Stimulated activated CD8-positive, alpha-beta memory T cell treated with anti-CD3 and anti-CD28 coated beads, Interleukin-2, amount 100 ng/mL, for 1 hour (primary cell): ENCODE measurements at places on chromosomes 12 and 14.

DNA sequence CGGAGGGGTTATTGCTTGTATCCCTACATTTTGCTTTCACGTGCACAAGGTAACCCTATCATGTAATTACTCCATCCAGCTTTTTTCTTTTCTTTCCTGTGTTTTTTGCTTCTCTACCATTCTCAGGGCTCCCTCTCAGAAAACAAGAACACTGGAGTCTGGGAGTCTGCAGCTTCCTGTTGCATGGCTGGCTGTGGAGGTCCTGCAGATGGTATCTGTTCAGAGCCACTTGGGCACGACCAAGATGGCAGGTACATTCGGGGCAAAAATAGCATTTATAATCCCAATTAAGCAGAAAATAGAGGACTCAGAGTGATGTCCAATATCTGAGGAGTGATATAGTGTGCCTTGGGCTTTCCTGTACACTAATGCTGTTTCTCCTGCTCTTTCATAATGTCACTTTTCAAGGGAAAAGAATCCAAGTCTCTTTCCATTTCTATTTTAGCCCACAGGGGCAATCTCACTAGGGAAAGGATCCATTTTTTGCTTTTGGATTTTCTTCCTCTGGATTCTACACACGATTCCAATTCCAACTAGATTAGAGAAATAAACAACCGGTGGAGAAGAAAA, 3.2 kb upstream of the NUMB start:
- DNase-seq = no peak

DNA sequence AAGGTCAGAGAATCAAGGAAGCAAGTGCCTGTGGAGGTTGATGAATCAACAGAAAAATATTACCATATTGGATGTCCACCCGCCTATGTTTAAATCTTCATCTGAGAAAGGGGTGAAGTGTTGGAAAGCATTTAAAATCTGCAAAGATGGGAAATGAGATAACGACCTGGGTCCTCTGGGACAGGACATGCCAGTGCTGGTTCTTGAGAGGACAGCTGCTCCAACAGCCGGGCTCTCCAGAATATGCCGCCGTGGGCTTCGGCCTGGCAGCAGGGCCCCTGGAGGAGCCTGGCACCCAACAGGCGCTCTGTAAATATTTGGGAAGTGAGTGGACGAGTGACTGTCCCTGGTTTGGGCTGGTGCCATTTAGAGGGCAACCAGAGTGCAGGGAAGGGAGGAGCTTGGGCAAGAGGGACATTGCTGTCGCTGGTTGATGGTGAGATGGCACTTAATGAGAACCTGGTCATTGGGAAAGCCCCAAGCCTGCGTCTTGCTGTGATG, 129.9 kb downstream of the KCNA5 start:
- DNase-seq = no peak

DNA sequence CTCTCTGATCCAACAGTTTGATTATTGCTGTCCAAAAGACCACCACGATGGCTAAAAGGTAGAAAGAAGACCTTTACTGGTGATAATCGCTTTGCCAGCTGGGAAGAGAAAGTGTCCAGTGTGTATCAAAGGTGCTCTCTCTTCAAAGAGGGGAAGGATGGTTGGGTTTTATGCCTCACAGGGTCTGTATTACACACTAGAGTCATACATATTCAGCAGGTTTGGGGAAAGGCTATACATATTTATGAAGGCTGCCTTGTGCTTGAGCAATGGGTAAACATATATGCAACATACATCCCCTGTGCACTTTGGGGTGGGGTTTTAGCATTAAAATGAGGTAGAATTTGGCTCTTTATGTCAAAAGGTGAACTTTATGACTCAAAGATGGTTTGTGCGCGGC, 18.2 kb downstream of the GPRC5D start:
- no peak for DNase-seq

DNA sequence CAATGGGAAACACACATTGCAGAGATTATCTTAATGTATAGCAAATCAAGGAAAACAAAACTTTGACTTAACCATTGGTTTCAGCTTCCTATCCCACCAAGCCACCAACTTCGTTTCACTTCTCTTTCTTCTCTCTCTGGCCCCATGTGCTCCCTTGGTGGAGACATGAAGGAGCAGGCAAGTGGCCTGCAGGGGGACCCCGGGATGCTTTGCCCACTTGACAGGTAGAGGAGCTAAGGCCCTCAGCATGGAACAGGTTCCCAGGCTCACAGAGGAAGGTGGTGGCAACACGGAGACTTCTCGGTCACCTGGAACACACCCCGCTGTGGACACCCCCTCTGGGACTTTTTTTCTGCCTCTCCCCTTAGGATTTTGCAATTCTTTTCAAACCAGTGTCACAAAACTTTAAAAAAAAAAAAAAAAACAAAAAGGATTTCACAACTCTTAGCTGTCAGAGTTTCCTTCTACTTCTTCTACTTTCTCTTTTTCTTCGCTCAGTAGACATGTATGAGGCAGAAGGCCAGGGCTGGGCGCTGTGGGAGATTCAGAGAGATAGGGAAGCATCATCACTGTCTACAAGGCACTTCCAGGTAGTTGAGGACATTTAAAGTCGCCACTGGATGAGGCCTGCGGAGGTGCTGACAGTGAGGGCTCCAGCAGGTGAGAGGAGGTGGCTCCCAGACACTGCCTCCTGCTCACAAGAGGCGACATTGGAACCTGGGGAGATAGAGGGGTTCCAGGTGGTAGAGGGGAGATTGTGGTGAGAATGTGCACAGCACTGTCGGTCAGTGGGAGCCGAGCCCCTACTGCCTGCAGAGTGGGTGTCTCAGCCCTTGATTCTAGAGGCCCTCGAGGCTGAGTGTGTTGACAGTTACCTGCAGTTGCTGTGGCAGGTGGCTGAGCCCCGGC, 119.6 kb downstream of the GCH1 start:
- no peak for DNase-seq

DNA sequence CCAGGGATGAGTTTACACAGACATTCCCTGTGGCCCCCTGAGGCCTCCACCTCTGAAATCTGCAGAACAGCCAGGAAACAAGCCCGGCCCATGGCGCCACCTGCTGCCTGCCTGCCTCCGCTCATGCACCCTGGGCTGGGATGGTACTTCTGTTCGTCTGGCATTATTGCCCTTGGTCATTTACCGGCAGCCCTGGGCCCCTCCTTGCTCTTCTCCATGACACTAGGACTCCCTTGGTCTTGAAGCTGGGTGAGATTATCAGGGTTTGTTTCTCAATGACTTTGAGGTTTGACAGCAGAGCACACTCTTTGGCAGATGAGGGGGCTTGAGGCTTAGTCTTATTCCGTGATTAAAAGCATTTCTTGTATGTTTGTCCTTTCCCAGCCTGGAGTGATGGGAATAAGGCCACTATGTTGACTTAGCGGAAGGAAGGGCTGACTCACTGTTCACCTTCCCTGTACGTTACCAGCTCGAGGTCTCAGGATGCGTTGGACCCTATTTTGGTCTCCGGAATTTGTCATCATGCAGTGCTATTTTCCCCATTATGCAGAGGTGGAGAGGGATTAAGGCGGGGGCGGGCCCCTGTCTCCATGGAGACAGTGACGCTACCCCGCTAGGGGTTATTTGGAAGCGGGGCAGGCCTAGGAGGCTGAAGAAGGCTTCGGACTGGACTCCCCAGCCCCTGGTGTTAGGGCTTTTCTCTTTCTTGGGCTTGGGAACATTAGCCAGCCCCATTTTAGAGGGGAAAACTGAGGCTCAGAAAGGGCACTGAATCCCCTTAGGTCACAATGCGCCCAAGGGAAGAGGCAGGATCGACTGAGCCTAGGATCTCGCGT, 706 bp upstream of the PEX5 start:
- peak; percentile 27 for DNase-seq

GRCh38 chr12:83536496-83536895, 849.8 kb downstream of the TMTC2 start:
- DNase-seq = no peak

- DNase-seq = no peak
Measured at GRCh38 chr12:127295630-127296029, 971.3 kb upstream of the TMEM132C start.

DNA sequence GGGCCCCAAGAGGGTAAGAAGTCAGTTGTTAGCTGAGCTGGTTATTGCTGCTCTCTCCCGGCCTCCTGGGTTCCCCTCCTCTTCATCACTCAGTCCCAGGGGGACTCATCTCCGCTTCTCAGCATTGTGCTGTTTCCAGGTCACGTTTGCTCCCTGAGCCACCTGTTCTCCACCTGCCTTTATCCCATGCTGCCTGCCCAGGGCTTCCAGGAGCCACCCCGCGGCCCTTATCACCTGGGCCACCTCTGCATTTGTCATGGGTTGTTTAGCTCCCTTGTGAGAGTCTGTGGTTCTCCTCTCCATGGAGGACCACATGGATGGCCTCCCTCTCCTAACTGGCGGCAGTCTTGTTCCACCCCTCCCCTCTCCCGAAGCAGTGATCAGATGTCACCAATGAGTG, 36.0 kb downstream of the SYNDIG1L start:
- no peak for DNase-seq

GRCh38 chr12:79023784-79024183, 159.2 kb downstream of the SYT1 start:
- no peak for DNase-seq

- DNase-seq = no peak
Measured at GRCh38 chr12:119051474-119051873, 70.1 kb downstream of the SRRM4 start.

- DNase-seq = no peak
Measured at GRCh38 chr14:76929927-76930326, 98.6 kb downstream of the IRF2BPL start.

DNA sequence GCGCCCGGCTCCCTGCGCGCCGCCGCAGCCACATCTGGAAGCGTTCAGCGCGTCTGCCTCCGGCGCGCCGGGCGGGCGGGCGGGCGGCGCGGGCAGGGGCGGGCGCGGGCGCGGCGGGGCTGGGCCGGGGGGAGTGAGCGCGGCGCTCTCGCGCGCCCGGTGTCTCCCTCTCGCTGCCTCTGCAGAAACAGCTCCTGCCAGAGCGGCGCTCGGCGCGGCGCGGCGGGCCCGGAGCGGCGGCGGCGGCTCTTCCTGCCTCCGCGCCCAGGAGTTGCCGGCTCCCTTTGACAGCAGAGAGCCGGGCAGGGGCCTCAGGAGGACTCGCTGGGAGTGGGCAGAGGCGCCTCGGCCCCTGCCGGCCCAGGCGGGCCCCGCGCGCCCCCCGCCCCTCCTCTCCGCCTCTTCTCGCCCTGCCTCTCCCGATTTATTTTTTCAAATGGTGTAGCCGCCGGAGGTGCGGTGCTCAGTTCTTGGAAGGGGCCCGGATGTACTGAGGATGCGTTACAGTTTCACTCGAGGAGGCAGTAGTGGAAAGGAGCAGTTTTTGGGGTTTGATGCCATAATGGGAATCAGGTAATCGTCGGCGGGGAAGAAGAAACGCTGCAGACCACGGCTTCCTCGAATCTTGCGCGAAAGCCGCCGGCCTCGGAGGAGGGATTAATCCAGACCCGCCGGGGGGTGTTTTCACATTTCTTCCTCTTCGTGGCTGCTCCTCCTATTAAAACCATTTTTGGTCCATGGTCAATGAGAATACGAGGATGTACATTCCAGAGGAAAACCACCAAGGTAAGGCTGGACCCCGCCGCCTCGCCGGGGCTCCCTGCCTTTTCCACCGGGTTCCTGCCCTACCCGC, at the start of gene CACNA1C:
Gene CACNA1C (plus strand): TSS at position 162 of the 853 bp plus-strand sequence. CDS start 576 bp downstream, at position 738.
- no peak for DNase-seq

GRCh38 chr14:69684461-69685217, 73.2 kb downstream of the SUSD6 start:
- no peak for DNase-seq

DNA sequence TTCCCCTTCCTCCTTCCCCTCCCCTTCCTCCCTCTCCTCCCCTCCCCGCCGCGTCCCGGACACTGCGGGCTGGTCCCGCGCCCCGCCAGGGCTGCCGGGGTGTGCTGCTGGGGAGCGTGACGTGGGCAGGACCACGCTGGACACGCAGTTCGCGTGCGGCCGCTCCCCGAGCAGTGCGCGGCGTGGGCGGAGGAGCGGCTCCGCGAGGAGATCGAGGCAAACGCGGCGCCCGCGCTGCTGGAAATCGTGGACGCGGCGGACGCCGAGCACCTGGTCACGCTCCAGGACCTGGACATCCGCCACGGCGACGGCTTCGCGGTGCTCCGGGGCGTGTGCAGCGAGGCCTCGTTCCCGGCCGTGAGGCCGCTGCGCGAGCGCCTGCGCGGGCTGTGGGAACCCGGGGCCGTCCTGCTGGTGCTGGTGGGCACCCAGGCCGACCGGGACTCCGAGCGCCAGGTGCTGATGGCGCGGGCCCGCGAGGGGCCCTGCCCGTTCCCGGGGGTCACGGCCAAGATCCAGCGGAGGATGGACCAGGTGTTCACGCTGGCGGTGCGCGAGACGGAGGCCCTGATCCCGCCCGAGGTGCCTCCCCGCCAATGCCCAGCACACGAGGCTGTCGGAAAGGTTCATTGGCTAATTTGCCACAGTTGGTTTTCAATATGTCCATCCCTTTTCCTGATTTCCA, 84.3 kb downstream of the TNFAIP2 start:
- DNase-seq = no peak

DNA sequence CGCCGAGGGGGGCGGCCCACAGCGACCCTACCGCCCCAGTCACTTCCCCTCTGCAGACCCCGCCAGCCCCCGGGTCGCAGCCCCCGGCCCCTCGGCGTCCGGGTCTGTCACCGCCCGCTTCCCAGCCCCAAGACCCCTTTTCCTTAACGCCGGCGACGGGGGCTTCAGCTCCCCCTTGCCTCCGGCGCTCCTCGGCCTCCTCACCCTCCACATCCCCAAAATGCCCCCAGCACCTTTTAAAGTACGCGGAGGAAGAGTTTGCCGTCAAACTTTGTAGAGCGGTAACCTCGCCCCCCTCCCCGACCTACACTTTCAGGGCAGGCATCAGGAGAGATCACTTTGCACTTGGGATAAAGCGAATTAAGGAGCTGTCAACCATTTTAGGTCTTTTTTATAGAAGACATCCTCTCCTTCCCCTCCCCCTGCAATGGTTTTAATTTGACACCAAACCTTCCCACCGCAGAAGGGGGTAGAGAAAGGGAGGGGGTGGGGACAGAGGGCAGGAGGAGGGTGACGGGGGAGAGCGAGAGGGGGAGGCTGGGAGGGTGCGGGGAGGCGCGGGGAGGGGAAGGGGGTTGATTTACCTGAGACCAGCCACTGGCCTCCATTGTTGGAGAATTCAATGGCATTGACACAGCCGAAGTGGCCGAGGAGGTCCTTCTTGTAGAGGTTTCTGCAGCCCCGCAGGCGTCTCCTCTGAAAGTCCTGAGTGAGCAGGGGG, 578 bp downstream of the DCAF5 start:
- no peak for DNase-seq

GRCh38 chr14:24055971-24056799, 4.4 kb downstream of the CARMIL3 start:
- no peak for DNase-seq

DNA sequence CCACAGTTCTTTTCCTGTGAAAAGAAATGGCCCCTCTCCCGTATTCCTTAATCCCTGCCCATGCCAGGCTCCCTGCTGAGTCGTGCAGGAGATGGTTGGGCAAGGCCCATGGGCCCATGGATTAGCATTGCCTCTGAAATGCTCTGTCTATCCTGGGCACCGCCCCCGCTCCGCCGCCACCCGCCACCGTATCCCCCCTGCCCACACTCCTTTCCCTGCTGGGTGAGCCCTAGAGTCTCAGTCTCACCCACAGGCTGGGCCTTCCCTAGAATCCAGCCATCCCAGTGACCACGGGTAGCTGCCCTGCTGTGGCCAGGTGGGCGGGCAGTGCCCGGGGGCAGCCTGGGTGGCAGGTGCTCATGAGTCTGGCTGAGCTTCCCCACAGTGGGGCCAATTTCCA, 50.6 kb downstream of the TSPAN11 start:
- DNase-seq = no peak
